Stimulated activated CD8-positive, alpha-beta memory T cell treated with anti-CD3 and anti-CD28 coated beads, Interleukin-12 subunit alpha, Interleukin-12 subunit beta, amount 100 ng/mL, for 1 hour (primary cell): ENCODE measurements at places on chromosomes 1 and 21.

DNA sequence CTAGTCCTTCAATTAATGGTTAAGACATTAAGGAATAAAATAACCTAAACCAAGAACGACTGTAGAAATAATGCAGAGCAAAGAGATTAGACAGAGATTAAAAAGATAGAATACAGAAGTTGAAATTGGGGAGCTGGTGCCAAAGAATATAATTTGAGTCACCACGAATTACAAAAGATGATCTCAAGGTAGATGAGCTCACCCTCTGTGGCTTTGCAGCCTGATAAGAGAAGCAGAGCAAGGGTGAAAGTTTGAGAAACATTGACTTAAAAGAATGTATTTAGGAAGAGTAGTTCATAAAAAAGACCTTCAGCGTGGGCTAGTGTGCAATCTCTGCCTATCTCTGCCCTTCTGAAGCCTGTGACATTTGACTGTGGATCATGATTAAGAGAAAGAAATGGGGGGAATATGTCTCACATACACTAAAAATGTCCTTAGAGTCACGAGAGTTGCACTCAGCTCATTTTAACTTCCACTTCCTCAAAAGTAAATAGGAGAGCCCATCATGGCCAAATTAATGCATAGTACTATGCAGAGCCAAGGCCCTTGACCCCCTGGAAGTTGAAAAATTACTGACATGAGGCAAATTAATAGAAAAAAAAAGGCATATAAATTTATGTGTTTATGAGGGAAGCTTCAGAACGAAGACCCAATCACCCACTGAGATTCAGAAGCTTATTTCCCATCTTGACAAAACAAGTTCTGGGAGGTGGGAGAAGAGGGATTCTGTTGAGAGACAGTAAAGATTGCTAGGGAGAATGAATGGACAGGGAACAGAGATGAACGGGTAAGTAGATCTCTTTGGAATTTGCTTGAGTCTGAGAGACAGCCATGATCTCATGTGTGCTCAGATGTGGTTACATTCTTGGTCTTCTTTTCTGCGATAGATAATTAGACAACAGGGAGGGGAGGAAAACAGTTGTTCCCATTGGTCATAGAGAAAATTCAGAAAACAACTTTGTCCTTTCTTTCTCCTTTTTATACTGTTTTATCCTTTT is 395.4 kb upstream of the LRRC7 start:
- DNase-seq, result no peak

- no peak for DNase-seq
Observed at GRCh38 chr1:36136535-36136934, 11.5 kb upstream of the COL8A2 start.

DNA sequence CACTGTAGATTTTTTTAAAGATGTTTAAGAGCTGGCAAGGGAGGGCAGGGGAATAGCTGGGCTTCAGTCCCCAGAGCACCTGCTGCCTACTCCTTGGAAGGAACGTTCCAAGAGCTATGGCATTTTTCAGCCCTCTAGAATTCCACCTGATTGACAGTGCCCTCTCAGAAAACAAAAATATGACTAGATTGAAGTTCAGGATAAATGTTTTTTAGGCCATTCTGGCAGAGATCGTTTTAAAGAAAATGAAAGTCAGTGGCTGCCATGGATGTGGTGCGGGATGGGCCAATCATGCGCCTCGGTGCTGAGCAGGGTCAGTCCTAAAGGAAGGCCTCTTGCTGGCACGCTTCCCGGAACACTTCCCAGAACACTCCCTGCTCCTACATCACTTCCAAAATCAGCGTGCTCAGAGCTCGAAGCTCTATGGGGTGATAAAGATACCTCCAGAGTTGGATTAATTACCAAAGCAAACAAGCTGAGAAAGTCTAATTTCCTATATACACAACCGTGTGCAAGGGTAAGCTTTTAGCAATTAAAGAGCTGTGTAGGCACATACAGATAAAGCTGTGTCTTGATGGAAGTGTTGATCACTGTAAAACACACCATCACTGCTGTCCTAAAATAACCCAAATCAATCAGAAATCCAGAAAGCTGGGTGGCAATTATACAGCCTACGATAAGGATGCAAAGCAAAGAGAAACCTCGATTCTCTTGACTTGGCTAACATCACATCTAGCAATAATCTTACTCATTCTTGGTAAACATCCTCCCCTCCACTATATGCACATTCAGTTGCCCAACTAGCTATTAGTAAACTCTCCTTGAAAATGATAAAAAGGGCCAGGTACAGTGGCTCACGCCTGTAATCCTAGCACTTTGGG is 34.6 kb downstream of the TGFBR3 start:
- no peak for DNase-seq

GRCh38 chr21:37711286-37711829 is 204.9 kb downstream of the KCNJ6 start:
- DNase-seq, result no peak

- DNase-seq, result no peak
Observed at GRCh38 chr1:26524181-26524580, 5.4 kb upstream of the RPS6KA1 start.

DNA sequence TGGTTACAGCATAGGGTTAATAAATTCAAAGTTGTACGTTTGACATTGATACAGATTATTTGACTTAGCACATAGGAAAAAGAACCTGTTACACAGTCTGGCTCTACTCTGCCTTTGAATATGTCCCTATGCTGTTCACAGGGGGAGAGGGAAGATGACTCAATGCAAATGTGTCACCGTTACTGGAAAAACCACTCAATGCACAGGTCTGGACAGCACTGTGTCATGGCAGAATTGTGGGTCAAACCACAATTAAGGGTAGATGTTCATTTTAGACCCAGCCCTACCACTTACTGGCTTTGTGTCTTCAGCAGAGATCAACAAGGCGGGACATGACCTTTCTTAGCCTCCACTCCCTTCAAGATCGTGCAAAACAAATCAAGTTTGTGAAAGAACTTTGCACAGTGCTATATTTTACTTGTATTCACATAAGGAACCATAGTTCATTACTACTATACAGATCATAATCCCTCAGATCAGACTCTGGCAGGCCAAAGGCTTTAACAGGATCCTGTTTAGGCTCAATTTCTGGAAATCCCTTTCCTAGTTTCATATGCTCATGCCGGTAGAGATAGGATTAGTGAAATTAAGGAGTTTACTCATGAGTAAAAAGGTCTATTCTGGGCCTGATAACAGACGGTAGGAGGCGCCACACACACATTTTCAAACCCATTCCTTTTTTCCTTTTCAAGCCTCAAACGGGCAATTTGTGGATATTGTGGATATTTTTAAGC is 22.1 kb downstream of the EIF2D start:
- DNase-seq, result peak; percentile 54

DNA sequence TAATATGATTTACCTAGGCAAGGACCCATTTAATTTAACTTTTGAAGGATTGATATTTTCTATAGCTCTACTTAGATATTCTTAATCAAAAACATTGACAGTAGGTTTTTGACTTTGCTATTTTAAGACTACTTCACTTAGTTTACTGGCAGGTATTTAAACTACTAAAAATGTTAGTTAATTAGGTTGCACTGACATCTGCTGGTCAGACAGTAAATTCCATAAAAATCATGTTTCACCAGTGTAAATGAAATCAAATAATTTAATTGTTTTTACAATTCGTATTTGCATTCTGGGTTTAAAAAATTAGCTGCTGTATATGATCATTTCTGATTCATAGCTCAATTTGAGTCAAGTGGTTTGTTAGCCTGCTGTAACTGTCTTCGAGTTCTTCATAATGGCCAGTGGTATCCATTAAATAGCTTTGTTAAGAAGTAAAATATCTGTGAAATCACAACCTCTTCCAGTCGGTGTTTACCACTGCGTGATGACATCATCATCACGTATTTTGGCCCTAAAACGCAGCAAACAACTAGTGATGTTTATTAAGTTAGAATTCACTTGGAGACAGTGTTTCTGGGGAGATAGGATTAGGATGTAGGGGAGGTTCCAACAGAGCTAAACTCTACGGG is 26.2 kb downstream of the EXTL2 start:
- no peak for DNase-seq
